Hematopoietic multipotent progenitor cell treated with erythropoietin and hydrocortisone succinate and interleukin-3 and kit ligand, for 8 days (in vitro differentiated cells): ENCODE measurements at places on chromosomes 2 and 18.

- no peak for DNase-seq
These were observed 24.1 kb downstream of the SLC14A2 start for GRCh38 chr18:45639408-45639807.

- DNase-seq: no peak
These were observed 40.2 kb upstream of the NEB start for GRCh38 chr2:151774506-151774905.

DNA sequence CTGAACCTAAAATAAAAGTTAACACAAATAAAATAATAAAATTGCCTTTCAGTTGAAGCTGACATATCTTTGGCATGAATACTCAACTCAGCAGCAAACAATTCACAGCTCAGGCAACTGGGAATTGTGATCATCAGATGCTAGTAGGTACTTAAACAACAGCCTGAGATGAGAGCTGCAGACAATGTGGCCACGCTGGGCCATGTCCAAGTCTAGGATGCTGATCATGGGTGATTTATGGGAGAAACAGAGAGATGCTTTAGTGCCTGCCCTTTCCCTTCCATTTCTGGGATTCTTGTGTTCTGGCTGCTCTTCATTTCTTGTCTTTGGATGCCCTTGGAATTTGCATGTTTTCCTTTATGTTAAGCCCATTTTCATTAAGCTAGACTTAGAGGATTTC is 212.4 kb upstream of the CWC22 start:
- DNase-seq: no peak

DNA sequence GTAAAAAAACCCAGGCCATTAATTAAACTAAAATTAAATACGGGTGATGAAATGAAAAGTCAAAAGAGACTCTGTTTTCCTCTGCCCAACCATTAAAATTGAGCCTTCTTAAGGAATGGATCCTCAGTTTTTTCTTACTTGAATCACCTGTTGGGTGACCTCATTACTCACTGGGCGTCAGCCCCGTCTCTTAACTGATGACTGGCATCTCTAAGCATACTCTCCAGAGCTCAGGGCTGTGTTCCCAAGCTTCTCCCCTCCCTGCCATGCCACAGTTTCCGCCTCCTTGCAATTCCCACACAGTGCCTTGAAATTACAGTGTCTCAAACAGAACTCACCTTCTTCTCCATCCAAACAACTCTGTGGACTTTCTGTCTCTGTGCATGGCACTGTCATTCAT is 421.1 kb upstream of the CELF4 start:
- no peak for DNase-seq

- DNase-seq: no peak
These were observed 107.6 kb downstream of the TRIB2 start for GRCh38 chr2:12824351-12824777.

DNA sequence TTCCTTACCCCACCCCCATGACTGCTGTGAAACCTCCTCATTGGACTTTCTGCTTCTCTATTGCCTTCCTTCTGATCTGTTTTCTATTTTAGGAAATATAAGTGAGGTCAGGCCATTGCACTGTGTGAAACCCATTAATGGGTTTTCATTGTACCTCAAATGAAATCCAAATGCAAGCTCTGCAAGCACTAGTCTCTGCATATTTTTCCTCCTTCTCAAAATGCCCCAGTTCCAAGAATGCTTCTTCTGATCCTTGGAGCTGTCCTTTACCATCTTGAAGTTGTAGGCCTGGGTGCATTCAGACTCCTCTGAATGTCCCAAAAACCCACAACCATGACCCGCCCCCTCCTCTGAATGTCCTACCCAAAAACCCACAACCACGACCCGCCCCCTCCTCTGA is 8.2 kb downstream of the IL1A start:
- DNase-seq: no peak

GRCh38 chr2:46800625-46801349 is 114.8 kb downstream of the MCFD2 start:
- no peak for DNase-seq

GRCh38 chr2:107645586-107645985 is 181.1 kb upstream of the RGPD4 start:
- DNase-seq: no peak

DNA sequence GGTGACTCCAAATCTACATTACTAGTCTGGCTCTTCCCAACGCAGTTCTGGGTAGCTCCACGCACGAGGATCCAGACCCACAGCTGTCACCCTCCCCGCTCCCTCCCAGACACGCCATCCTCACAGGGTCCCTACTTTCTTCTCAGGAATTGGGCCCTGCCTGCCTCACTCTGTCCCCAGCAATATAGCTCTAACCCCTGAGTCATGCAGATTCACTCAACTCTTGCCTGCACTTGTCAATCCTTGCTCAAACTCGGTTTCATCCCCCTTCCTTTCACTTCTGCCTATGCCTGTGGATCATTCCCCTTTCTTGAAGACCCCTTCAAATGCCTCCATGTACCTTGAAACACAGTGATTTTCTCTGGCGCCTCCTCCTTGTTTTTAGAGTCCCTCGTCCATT is 5.0 kb downstream of the ST8SIA5 start:
- DNase-seq: no peak

DNA sequence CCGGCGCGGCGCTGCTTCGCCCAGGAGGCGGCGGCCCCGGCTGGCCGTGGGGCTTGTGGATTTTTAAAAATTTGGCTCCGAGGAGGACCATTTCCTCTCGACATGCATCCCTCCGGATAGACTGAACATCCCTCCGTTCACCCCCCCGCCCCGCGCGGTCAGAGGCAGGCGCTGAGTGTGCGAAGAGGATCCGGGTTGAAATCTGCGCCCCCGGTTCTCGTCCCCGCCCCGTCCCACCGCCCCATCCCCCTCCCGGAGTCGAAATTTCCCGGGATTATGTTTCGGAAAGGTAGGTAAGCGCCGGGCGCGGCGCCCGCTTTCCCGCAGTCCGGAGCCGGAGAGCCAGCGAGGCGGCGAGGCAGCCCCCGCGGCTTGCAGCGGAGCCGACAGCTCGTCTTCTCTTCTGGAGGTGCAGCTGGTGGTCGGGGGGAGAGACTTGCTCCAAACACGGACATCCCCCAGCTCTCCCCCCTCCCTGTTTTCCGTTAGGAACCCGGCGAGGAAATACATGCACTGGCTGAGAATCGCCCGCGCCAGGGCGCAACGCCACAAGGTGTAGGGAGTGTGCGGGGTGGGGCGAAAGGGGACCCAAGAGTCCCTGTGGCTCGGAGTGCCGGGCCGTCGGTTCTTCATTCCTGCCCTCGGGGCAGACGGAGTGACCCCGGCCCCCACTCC is at the start of gene PRKCE:
PRKCE (plus strand) TSS at position 261 of the 675 bp plus-strand sequence.
- DNase-seq: peak; percentile 8

DNA sequence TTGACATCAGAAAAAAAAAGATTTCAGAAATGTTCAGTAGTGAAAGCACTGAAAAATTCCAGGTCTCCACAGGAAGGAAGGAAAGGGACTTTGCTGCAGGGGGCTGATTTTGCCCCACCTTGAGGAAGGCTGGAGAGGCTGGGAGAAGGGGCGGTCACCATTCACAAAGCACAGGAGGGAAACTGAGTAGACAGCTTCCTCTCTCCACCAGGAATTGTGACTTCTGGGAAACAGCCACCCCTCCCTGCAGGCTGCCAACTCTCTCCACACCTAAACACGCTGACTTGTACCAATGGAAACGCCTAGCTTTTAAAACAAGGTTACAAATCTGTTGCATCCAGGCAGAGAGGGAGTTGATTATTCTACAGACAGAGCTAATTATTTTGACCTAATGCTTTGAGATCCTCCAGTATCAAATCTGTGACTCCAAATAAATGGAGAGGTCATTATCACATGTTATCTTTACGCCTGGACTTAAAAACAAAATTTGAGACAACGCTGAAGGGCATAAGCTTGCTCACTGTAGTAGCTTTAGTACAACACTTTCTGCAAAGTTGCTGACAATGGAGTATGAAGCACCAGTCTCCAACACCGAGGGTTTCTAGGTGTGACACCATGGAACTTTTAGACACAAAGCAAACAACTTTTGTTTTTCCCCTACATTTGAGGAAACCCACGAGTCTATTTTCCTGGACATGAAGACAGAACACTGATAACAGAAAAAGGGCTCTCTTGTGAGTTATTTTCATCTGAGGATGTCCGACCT is 42.7 kb downstream of the EPHA4 start:
- no peak for DNase-seq

DNA sequence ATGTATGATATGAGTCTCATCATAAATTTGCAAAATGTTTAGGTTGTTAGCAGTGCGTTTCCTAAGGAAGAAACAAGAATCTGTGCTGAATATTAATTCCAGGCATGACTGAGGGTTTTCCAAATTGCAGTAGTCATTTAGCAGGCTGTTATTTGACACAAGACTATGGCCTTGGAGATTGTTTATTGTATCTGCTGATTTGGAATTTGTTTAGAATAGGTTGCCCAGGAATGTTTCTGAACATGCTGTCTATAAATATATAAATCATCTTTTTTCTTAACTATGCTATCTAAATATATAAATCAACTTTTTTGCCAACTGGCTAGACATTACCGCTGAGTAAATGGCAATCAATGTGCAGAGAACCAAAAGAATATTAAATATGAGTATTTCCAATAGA is 90.9 kb downstream of the DOK6 start:
- no peak for DNase-seq

DNA sequence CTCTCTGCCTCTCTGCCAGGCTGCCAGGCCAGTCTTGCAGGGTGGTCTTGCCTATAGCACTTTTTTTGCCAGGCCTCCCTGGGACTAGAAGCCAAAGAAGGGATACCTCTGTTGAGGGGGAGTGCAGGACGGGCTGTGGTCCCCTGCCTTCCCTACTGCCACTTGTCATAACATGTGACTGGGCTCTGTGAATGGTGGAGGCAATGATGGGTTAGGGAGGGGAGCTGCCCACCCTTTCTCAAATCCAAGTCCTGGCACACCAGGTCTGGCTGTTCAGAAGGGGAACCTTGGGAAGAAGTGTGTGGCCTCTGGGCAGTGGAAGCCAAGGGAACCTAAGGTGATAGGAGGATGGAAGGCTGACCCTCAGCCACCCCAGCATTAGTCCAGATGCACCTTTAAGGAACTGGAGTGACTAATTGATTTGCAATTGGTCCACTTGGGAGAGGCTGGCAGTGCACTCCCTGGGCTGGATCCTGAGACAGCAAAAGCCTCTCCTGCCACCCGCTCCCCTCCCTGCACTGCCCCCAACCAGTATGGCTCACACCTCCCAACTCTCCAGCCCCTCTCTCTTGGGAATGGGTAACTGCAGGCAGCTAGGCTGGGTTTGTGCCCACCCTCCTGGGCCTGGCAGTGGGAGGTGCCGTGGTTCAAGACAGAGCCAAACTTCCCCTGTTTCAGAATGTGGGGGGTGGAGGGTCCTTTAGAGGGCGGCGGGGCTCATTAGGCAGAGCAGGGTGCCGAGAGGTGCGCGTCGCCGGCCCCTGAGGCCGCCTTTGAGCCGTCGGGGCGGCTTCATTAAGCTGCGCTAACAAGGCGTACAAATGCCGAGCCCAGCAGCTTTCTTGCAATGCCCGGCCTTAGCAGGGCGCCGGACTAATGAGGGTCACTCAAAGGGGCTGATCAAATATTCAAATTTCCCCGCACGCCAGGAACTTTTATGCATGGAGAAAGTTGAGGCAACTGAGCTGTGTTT is 4.5 kb upstream of the SIX3 start:
- no peak for DNase-seq
